Fibroblast of the aortic adventitia (primary cell): ENCODE measurements at places on chromosomes 1 and 21. TPM values are rescaled to one million over a fixed set of nuclear protein-coding genes. Genes with fewer than 3 reads are reported as not detected.

Gene PKP1
- total RNA-seq = under 0.01 and 0.08 TPM in 2 replicates

Gene SRP9
- total RNA-seq = 117 and 330 TPM in 2 replicates

Gene NR1I3
- total RNA-seq = not detected in 2 replicates

Gene FOXD2
- total RNA-seq = under 0.01 and 0.36 TPM in 2 replicates

Gene WNT2B
- 1.8 and 2.4 TPM in 2 replicates for total RNA-seq

Gene POU3F1
- total RNA-seq = not detected in 2 replicates

Gene TTC39A
- total RNA-seq = 0.25 and 2.0 TPM in 2 replicates

Gene HIVEP3
- total RNA-seq = 1.1 and 1.2 TPM in 2 replicates

Gene GJB4
- total RNA-seq = not detected in 2 replicates

Gene CACHD1
- total RNA-seq = 7.3 and 11.6 TPM in 2 replicates

Gene SFT2D2
- total RNA-seq = 46.0 and 72.8 TPM in 2 replicates

Gene CD164L2
- total RNA-seq = not detected in 2 replicates
